ENCODE measurements at places on chromosomes 1 and 21.

DNA sequence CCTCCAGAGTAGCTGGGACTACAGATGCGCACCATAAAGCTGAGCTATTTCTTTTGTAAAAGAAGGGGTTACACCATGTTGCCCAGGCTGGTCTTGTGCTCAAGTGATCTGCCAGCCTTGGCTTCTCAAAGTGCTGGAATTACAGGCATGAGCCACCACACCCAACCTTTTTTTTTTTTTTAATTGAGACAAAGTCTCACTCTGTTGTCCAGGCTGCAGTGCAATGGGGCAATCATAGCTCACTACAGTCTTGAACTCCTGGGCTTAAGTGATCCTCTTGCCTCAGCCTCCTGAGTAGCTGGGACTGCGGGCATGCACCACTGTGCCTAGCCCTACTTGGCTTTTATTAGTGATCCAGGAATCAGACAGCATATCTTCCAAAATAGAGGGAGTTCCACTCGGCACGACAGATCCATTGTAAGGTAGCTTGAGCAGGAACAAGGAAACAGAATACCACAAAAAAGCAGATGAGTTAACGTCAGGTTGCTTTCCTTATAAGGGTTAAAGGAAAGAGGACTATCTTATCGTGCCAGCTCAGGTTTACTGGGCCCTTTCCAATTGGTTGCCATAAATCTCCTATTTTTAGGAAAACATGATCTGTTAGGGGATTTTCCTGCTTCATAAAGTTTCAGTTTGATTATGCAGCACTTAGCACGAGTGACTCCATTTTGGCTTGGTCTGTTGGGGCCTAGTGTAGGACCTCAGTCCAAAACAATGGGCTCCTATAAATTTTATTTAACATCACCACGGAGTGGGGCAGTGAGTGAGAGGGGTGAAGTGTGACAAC lies 45.2 kb downstream of the NENF start:
- H3K27me3 ChIP-seq, result no peaks in the 10 kb centered on the region
- no peak overlapping the region for H3K4me3 ChIP-seq
- no peak overlapping the region for H3K27ac ChIP-seq
- no peaks in the 10 kb centered on the region for H3K36me3 ChIP-seq
- DNase-seq, result no peak

- H3K27me3 ChIP-seq, result no peaks in the 10 kb centered on the region
- H3K27ac ChIP-seq, result no peak overlapping the region
- no peak overlapping the region for H3K4me3 ChIP-seq
These were observed 263.2 kb upstream of the ZP4 start for GRCh38 chr1:238153939-238154338.

DNA sequence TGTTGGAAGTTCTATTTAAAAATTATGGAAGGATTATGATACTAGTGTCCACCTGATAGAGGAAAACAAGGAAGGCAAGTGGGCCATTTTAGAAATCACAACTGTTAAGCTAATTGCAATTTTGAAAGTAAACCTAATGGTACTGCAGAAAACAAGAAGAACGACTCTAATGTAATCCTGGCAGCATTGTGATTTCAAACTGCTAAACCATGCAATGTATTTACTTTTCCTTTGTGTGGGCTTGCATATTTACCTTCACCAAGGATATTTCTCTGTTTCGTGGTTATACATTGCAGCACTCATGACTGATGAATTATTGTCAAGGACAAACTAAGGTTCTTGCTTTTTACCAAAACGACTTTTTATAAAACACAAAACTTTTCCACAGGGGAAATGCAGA lies 88.1 kb downstream of the TM2D1 start:
- no peaks in the 10 kb centered on the region for H3K27me3 ChIP-seq
- no peak overlapping the region for H3K27ac ChIP-seq
- H3K36me3 ChIP-seq, result peaks cover 3% of the 10 kb centered on the region
- H3K4me1 ChIP-seq, result peaks cover 8% of the 10 kb centered on the region

GRCh38 chr21:45850181-45850580 lies 131.4 kb upstream of the COL6A1 start:
- H3K27me3 ChIP-seq, result peaks cover 85% of the 10 kb centered on the region
- DNase-seq, result no peak
- no peak overlapping the region for H3K4me3 ChIP-seq
- no peak overlapping the region for H3K27ac ChIP-seq
- no peaks in the 10 kb centered on the region for H3K36me3 ChIP-seq

GRCh38 chr1:2347409-2347785 lies 44.0 kb downstream of the MORN1 start:
- no peak for DNase-seq
- no peaks in the 10 kb centered on the region for H3K36me3 ChIP-seq
- H3K4me3 ChIP-seq, result no peak overlapping the region
- H3K27me3 ChIP-seq, result no peaks in the 10 kb centered on the region
- H3K27ac ChIP-seq, result no peak overlapping the region

DNA sequence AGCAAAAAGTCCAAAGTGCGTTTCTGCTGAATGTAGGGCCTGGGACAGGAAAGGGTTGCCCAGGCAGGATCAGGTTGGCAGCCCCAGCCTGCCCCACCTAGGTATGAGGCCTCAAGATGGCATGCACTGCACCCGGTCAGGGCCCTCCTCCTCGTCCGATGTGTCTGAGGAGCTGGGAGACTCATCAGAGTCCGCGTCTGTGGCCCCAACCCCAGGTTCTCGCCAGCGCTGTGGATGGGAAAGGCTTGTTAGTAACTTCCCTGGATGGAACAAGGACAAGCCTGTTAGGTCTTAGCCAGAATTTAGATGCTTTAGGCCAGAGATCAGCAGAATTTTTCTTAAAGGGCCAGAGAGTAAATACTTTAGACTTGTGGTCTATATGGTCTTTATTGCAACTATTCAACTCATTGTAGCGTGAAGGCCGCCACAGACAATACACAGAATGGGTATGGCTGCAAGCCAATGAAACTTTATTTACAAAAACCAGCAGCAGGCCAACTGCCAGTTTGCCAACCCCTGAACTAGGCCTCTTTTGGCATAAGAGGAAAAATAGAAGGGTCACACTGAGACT lies 12.4 kb downstream of the PEA15 start:
- H3K4me1 ChIP-seq, result no peaks in the 10 kb centered on the region
- no peak overlapping the region for H3K4me3 ChIP-seq
- H3K27me3 ChIP-seq, result no peaks in the 10 kb centered on the region
- H3K36me3 ChIP-seq, result peaks cover 36% of the 10 kb centered on the region

- no peaks in the 10 kb centered on the region for H3K4me1 ChIP-seq
- DNase-seq, result no peak
- H3K4me3 ChIP-seq, result no peak overlapping the region
- peaks cover 64% of the 10 kb centered on the region for H3K27me3 ChIP-seq
- H3K27ac ChIP-seq, result no peak overlapping the region
- H3K36me3 ChIP-seq, result no peaks in the 10 kb centered on the region
These were observed 3.9 kb downstream of the CNTN2 start for GRCh38 chr1:205046870-205047269.

DNA sequence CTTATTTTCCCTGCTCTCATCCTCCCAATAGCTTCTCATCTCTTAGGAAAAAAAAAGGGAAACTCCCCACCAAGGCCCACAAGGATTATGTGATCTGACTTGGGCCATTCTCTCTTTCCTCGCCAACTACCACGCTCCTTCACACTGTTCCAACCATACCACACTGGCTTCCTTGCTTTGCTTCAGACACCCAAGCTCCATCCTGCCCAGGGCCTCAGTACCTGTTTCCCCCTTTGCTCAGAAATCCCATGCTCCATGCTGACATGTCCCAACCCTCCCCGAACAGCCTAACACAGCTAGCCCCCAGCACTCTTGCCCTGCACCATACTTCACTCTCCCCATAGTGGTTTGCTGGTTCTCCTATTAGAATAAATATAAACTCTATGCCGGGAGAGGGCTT lies 39.2 kb downstream of the MAB21L3 start:
- H3K4me1 ChIP-seq, result peaks cover 13% of the 10 kb centered on the region
- peak; percentile 5 for DNase-seq
- H3K36me3 ChIP-seq, result no peaks in the 10 kb centered on the region
- peaks cover 5% of the 10 kb centered on the region for H3K27me3 ChIP-seq
- no peak overlapping the region for H3K27ac ChIP-seq
- H3K4me3 ChIP-seq, result no peak overlapping the region

DNA sequence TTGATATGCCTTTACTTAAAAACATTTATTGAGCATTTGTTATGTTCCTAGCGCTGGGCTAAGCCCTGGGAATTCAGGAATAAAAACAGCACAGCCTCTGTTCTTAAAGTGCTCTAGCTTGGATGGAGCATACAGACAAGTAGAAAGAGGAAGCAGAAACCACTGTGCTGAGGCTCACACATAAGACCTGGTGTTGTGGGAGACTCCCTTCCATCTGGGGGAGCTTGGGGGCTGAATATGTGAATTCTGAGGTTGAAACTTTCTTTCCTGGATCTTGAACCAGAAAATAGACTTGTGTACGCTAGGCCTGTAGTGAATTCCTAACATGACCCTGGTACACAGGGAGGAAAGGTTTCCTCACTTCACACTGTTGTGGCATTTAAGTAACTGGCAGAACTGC lies 209.9 kb downstream of the ZNF326 start:
- H3K27ac ChIP-seq, result no peak overlapping the region
- no peaks in the 10 kb centered on the region for H3K36me3 ChIP-seq

- H3K36me3 ChIP-seq, result no peaks in the 10 kb centered on the region
- no peaks in the 10 kb centered on the region for H3K4me1 ChIP-seq
- H3K27ac ChIP-seq, result no peak overlapping the region
These were observed 257.9 kb upstream of the AJAP1 start for GRCh38 chr1:4396551-4396950.

DNA sequence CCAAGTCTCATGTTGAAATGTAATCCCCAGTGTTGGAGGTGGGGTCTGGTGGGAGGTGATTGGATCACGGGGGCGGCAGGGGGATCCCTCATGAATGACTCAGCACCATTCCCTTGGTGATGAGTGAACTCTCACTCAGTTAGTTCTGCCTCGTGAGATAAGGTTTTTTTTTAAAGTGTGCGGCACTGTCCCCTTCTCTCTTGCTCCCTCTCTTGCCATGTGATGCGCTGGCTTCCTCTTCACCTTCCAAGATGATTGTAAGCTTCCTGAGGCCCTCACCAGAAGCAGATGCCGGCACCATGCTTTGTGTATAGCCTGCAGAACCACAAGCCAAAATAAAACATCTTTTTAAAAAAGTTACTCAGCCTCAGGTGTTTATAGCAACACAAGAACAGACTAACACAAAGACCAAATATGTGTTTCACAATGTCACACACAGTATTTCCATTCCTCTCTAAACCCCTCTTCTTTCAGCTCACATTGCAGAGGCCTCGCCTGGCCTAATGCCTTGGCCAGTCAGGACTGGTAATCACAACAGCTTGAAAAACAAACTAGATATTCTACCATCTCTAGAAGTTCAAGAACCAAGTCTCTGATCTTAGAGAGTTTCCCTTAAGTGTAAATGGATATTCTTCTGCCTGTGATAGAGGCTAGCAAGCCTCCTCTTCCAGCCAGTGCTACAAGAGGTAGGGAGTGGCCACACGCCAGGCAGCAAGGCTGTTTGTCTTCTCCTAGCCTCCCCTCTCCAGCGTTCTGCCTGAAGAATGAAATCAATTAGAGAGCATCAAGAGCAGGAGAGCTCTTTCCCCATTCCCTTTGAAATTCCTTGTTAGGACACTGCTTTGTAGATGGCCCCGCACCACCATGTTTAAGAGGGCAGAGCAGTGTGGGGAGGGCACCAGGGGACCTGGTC lies 19.6 kb upstream of the RAP1A start:
- no peak for DNase-seq
- H3K36me3 ChIP-seq, result peaks cover 7% of the 10 kb centered on the region
- no peaks in the 10 kb centered on the region for H3K27me3 ChIP-seq
- H3K4me1 ChIP-seq, result peaks cover 93% of the 10 kb centered on the region
- peak overlapping the region; percentile 56 for H3K27ac ChIP-seq
- H3K4me3 ChIP-seq, result peak overlapping the region; percentile 36

- peaks cover 70% of the 10 kb centered on the region for H3K27me3 ChIP-seq
- peaks cover 13% of the 10 kb centered on the region for H3K4me1 ChIP-seq
- DNase-seq, result no peak
- H3K4me3 ChIP-seq, result peak overlapping the region; percentile 68
These were observed 1.6 kb downstream of the CLIC6 start for GRCh38 chr21:34670220-34670961.

- H3K27ac ChIP-seq, result no peak overlapping the region
- no peaks in the 10 kb centered on the region for H3K4me1 ChIP-seq
- no peak for DNase-seq
- no peaks in the 10 kb centered on the region for H3K27me3 ChIP-seq
- H3K4me3 ChIP-seq, result no peak overlapping the region
- peaks cover 36% of the 10 kb centered on the region for H3K36me3 ChIP-seq
These were observed 8.3 kb downstream of the HMGCL start for GRCh38 chr1:23816906-23817305.

DNA sequence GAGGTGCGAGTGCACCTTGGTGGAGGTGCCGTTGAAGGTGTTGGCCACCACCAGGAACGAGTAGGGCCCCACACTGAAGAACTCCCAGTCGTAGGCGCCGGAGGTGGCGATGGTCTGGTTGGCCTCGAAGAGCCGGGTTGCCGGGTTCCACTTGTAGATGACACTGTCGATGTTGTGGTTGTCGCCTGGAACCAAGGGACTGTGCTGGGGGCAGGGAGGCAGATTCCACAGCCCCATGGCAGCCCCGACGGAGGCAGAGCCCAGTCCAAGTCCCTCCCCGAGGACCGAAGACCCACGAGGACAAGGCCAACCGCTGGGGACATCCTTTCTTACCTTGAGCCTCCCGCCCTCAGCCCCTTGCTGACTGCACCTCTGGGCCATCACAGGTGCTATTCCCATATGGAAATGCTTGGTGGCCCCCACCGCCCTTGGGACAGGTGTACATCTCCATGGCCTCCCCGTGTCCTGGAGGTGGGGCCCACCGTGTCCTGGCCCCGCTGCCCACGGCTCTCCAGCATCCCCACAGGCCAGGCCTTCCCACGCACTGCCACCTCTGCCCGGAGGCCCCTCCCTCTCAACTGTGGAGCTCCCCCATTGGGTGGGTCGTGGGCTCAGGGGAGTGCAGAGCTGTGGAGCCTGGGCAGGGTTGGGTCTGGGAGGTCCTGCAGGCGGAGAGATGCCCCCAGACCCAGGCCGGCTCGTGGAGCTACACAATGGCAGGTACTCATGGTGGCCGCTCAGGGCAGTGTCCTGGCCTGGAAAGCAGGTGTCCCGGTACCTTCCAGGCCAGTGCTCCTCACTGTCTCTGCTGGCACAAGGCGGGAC lies 17.9 kb downstream of the KRTAP10-1 start:
- H3K4me3 ChIP-seq, result no peak overlapping the region
- H3K36me3 ChIP-seq, result peaks cover 5% of the 10 kb centered on the region
- H3K27ac ChIP-seq, result no peak overlapping the region
- no peaks in the 10 kb centered on the region for H3K4me1 ChIP-seq
- DNase-seq, result no peak

DNA sequence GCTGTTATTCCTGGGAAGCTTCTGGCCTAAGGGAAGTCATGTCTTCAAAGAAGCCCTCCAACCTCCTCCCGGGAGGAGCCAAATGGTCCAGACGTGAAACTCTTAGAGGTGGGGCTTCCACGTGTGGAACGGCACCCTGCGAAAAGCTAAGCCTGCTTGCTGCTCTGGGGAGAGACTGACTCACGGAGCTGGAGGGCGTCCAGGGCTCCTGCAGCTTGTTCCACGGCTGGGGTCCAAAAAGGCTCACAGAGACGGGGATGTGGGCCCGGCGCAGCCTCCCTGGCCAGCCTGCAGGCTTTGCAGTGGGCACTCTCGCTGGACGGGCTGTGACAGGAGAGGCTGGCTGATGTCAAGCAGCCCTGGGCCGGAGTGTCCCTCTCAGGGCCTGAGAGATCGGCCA lies 105.1 kb downstream of the COLGALT2 start:
- H3K27ac ChIP-seq, result no peak overlapping the region
- peaks cover 2% of the 10 kb centered on the region for H3K36me3 ChIP-seq
- H3K27me3 ChIP-seq, result no peaks in the 10 kb centered on the region
- no peak overlapping the region for H3K4me3 ChIP-seq
- H3K4me1 ChIP-seq, result no peaks in the 10 kb centered on the region

GRCh38 chr1:8348777-8349472 lies 31.0 kb downstream of the SLC45A1 start:
- peaks cover 10% of the 10 kb centered on the region for H3K36me3 ChIP-seq
- no peak overlapping the region for H3K27ac ChIP-seq
- no peak overlapping the region for H3K4me3 ChIP-seq
- peaks cover 13% of the 10 kb centered on the region for H3K4me1 ChIP-seq
- DNase-seq, result peak; percentile 51
- no peaks in the 10 kb centered on the region for H3K27me3 ChIP-seq
